ENCODE measurements at places on chromosomes 11 and 22.

DNA sequence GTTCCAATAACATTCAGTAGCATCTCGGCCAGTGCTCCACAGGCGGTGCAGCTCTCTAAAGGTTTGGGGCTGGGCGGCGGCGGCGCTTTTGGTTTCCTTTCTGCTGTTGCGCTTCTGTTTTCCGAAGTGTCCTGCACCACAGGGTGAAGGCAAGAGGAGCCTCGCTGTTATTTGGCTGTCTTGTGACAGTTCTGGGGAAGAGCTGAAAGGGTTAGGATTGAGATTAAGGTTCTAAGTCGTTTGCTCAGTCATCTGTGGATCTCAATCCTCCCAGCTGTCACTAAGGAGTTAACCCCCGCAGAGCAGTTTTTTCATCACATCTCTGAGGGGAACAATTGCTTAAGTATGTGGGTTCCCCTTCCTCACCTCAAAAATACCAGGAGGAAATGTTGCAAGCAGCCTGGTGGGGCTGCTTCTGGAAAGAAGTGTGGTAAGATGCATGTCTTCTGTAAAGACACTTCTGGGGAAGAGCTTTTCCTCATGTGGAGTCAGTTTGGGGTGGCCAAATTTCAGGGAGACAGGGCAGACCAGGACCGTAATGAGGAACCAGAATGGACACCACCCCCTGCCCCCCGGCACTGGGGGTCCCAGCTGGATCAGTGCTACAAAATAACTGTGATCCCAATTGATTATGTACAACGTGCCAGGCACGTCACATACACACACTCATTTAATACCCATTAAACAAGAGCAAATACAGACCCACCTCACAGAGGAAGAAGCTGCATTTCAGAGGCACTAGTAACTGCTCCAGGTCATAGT is 14.2 kb downstream of the TMEM121B start:
- no peak for DNase-seq

- DNase-seq: no peak
These were observed 110.7 kb downstream of the EHF start for GRCh38 chr11:34731603-34732002.

- DNase-seq: peak; percentile 58
These were observed 26.7 kb upstream of the TOLLIP start for GRCh38 chr11:1335811-1336761.

DNA sequence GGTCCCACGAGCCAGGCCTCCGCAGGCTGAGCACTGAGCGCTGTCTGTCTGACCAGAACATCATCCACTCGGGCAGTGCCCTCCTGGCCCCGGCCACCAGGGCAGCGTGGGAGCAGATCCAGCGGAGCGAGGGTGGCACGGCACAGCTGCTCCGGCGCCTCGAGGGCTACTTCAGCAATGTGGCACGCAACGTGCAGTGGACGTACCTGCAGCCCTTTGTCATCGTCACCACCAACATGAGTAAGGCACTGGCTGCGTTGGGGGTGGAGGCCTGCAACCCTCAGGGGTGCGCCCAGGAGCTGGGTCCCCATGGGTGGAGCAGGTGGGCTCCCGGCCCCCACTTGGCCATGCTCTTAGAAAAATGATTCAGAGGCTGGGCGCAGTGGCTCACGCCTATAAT is 49.7 kb upstream of the PRODH start:
- DNase-seq: no peak

- no peak for DNase-seq
These were observed 687.2 kb downstream of the TBC1D22A start for GRCh38 chr22:47449508-47450270.

DNA sequence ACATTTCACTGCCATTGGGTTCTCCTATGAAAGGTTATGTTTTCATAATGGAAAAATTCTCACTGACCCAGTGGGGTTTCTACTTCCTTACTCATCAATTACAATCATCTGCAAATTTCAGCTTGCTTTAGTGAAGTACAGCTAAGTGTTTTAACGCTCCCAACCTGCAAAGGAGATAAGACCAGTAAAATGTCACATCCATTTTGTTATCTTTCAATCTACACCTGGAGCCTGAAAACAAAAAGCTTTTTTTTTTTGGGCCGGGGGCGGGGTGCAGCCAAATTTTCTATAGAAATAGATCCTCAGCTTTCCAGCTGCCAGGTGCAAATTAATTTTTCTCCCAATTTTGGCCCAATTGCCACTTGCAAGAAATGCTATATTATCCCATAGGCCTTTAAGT is 40.6 kb downstream of the CADM1 start:
- DNase-seq: no peak

GRCh38 chr11:33634291-33634834 is 66.3 kb downstream of the C11orf91 start:
- DNase-seq: no peak

DNA sequence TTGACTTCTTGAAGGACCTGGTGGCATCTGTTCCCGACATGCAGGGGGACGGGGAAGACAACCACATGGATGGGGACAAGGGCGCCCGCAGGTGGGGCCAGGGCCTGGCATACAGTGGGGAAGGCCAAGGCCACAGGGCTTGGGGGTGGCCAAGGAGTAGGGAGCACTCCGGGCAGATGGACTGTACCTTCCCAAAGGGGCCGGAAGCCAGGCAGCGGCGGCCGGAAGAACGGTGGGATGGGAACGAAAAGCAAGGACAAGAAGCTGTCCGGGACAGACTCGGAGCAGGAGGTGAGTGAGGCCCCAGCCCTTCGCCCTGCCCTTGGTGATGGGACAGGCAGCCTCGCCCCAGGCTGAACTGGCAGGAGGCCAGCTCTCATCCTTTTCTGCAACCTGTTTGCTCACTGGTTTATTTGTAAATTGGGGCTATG is 1.2 kb downstream of the DRAP1 start:
- no peak for DNase-seq

- no peak for DNase-seq
These were observed 7.5 kb downstream of the FXYD6 start for GRCh38 chr11:117868815-117869561.

- DNase-seq: no peak
These were observed 71.8 kb downstream of the DSCAML1 start for GRCh38 chr11:117725048-117725734.

- DNase-seq: no peak
These were observed 57.9 kb downstream of the F2 start for GRCh38 chr11:46776878-46777277.

DNA sequence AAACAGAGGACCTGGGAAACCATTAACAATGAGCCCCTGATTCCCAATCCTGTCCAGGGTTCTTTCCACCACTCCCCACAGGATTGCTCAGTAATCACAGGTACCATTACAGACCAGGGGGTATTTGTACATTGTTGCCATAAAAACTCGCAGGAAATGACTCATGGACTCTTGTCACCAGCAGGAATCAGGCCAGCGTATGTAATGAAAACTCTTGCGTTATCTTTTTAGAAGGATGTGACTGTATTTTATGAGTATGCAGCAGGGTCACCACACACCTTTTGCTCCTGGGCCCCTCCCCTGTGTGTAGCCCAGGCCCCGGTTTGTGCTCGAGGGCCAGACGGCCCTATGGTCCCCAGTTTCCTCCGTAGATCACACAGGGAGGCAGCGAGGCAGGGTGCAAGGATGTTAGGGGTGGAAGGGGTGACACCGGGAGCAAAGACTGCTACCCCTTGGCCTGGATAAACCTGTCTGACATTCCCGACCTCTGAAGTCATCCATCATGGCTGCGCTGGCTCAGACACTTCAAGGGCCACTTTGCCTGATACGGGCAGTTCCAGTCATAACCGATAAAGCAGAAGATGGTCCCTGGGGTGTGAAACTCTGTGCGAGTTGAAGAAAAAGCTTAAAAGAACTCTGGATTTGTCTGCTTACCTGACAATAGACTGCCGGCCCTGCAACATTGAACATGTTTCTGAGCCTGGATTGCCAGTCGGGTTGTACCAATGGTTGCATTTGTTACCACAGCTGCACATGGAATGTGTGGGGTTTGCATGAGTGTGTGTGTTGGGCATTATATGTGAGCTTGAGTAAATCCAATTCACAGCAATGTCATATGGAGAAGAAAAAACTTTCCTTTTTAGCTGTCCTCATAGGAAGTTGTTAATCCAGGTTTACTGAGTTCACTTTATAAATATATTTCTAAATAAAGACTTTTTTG is 56.9 kb downstream of the MICAL2 start:
- DNase-seq: no peak

DNA sequence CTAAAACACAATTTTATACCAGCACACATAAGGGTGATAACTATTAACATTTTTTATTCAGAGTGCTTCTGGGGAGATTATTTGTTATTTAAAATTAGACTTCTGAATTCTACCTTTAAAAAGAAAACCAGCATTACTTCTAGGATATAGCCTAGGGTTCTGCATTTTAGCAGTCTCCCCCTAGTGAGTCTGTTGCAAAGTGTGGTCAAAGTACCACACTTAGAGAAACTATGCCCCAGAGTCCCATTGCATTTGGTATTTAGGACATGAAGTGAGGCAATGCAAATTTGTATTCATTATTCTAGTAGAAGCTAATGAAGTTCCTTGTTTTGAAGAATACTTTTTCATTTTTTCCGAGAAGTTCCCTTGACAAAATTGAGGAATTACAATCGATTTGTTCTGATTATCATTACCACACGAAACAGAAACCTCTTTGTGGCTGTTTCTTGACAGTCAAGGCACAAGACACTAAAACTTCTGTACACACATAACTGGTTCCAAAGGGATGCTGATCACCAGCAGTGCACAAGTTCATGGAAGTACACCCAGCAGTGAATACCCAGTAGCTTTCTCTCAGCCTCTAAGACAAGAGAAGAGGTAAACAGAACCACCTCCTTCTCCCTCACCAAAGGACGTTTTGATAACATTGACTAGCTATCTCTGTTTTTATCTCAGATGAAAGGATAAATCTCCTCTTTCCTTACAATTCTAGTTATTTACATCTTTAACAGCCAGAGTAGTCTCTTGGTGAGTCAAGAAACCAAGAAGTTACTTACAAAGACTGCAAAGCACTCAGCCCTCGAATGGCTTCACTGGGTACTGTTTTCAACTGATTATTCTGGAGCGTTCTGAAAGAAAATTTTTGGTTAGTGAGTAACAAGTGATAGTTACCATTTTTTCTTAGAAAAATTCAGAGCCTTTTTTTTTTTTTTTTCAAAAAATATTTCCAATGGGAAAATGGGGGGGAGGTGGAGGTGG is 27.6 kb upstream of the CCDC34 start:
- DNase-seq: no peak

DNA sequence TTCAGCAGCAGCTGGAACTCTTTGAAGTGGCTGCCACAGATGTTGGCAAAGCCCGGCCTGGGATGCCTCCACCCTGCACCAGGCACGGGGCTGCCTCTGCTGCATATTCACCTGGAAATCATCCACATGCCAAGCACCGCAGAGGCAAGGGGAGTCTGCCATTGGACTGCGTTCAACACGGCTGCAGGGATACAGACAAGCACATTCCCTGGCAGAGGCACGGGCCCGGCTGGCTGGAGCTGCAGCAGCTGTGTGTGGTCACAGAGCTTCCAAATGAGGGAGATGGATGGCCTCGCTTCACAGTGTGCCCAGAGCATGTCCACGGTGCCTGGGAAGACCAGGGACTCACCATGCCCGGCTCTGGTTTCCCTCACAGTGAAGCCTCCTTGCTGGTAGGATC is 1378.9 kb downstream of the TBC1D22A start:
- DNase-seq: no peak

DNA sequence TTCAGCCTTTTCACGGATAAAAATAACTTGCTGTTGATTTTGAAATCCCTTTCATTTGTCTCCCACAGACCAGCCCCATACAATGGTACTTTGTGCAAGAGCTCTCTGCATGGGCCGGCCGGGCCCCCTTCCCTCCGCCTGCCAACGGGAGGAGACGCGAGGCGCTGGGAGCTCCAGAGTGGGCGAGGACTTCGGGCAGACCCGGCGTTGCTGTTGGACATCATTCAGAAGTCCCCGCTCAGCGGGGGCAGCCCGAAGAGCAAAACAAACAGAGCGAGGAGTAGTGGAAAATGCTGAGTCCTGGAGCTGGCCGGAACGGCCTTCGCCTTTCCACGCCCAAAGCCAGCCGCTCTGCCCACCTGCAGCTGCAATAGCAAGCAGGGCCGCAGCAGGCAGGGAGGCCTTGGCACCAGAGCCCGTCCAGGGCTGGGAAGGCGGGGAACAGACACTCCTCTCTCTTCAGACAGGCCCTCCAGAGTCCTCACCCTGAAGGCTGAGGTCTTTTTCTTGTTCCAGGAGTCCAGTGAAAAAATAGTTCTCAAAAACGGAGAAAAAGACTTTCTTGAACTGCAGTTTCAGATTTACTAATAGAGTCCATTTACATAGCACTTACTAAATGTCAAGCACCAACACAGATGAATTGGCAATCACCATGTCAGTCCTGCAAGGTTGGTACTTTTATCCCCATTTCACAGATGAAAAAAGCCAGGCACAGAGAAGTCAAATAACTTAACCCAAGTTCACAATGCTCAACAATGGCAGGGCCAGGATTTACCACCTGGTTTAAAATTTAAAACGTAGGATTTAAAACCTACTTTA is 135.5 kb downstream of the ETS1 start:
- DNase-seq: no peak

GRCh38 chr11:103582351-103582909 is 454.0 kb upstream of the DDI1 start:
- no peak for DNase-seq

GRCh38 chr11:65578667-65579066 is 2.8 kb downstream of the EHBP1L1 start:
- no peak for DNase-seq

- no peak for DNase-seq
These were observed 12.5 kb upstream of the E2F8 start for GRCh38 chr11:19253153-19253745.

DNA sequence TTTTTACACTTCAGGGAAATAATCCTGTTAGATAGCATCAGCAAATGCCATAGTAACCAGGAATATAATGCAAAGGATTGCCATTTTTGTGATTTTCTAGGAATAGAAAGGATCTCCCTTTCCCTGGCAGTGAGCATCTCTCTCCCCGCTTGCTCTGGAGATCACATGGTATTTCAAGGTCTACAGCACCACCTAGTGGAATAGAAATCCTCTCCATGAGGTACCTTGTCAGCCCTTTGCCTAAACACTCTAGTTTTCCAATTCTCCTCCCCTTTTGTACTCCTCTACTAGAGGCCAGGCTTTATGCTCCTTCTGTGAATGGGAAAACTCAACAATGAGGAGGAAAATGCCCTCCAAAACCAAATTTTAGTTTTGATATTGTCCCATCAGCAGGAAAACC is 78.4 kb downstream of the XRRA1 start:
- peak; percentile 49 for DNase-seq

DNA sequence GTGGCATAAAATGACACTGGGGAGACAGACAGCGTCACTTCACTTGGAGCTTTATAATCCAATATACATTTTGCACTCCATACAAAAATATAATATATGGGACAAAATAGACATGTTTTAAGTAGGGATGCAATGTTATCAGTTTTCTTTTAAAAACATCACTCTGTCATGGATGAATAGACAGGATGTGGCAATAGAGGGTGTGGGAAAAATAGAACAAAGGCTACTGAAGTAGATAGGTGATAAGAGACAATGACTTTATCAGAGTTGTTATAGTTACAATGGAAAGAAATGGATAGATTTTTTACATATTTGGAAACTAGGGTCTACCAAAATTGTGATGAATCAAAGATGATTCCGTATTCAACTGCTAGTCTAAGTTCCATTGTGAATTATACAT is 13.1 kb upstream of the NOX4 start:
- DNase-seq: no peak

All from NT2/D1 (cell line).